ENCODE measurements at places on chromosomes 4 and X.

GRCh38 chrX:153974726-153975286, 2.3 kb downstream of the TMEM187 start:
- DNase-seq, result no peak

DNA sequence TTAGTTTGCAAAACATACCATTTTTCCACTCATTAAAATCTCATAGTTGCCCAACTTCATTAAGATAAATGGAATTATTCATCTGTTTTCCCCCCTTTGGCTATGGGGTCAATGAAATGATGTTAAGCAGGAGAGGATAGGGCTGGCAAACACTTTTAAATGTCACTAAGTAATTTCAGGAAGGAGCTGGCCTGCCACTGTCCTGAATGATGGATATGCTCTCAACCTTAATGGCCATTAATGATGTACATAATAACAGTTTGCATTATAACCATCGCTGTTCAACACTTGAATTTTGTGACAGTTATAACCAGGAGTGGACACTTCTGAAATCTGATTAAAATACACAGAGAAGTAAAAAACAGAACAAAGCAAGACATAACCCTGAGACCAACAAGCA, 77.2 kb downstream of the C4orf51 start:
- DNase-seq, result no peak

DNA sequence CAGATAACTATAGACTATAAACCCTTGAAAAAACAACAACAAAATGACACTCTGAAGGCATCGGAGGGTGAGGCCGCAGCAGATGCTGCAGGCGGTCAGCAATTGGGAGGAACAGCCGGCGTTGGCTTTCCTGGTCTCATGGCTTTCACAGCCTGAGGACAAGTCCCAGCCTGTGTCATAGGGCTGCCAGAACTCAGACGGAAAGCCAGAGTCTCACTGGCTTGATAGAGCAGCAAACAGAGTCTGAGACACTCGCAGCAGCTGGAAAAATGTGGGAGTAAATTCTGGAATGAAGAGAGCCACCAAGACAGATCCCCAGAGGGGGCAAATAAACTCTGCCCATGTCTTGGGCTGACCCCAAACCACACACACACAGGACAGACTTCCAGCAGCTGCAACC, 86.3 kb downstream of the PPP2R2C start:
- DNase-seq, result no peak

DNA sequence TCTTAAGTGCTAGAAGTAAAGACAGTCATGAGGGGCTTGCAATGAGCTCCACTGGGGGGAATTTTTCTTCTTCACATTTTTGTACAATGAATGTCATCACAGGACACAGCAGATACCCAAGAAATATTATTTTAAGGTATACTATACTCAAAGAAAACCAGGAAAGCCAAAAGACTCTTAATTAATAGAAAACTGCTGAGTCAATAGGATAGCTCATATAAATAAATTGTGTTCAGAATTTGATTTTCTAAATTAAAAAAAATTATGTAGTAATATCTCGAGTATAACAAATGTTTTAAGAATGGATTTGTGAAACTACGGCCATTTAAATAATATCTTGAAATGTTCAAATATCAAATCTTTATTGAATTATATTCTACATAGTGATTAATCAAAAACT, 25.7 kb upstream of the CXCL8 start:
- DNase-seq, result no peak

- no peak for DNase-seq
Measured at GRCh38 chrX:29470030-29470429, 745.3 kb upstream of the MAGEB2 start.

- no peak for DNase-seq
Measured at GRCh38 chr4:128550060-128550459, 259.4 kb upstream of the JADE1 start.

DNA sequence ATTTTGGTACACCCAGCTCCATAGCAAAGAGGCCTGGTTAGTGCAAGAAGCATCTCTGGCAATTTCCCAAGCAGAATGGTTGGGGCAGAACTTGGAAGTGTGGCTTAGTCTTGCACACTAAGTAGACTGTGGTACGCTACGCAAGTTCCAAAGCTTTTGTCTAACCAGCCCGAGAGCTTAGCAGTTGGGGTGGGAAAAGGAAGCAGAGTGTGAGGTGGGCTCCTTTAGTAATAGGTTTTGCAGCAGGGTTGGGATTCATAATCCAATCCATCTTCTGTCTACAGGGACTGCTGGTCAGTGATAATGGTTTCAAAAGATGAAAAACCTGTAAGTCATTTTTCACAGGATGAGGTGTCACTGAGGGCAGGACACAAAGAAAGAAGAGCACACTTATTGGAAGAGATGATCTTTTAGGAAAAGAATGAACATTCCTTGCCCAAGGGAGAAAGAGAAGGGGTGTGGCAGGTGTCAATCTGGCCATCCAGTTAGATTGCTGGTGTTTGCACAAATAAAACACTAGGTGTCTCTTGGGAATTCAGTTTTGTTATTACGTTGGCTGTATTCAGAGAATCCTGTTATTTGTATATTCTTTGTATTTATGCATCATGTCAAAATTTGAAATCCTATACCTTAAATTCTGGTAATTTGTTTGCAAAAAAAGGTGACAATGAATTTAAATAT, 244.3 kb downstream of the GPAT3 start:
- no peak for DNase-seq

- no peak for DNase-seq
Measured at GRCh38 chrX:123291623-123292022, 107.5 kb downstream of the GRIA3 start.
